ENCODE measurements at places on chromosomes 2 and 18.

DNA sequence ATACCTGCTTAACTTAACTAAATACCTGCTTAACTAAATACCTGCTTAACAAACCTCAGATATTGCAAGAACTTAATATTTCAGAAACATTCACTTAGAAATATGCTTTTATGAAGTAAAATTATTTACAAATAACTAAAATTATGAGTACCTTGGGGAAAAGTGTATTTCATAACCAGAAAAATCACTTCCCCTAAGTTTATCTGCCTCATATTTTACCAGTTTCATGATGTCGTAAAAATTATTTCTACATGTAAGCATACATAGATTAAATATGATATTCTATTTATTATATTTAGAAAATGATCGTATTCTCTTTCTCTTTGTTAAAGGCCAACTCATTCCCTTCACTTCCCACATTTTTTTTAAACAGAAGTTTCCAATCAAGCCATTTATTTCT is 41.5 kb upstream of the DSC1 start:
- DNase-seq: no peak

DNA sequence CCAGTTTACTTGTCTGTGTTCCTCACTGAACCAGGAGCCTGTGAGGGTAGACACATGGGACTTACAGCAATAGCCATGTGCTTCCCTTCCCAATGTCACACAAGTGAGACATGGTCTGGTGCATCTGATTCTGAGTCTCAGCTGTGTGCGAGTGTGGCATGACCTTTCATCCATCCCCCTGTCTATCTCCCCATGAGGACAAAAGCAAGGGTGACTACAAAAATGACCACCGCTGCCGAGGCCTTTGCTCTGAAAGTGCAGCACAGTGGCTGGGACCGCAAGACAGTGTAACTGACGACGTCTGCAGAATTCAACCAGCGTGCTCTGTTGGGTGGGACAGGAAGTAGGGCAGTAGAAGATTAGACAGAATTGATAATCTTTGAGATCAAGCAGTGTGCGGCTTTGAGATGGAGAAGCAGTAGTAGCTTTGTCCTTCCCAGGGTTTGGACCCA is 50.5 kb downstream of the RAB31 start:
- DNase-seq: no peak

GRCh38 chr2:38064801-38065501 is 11.0 kb downstream of the CYP1B1 start:
- no peak for DNase-seq

DNA sequence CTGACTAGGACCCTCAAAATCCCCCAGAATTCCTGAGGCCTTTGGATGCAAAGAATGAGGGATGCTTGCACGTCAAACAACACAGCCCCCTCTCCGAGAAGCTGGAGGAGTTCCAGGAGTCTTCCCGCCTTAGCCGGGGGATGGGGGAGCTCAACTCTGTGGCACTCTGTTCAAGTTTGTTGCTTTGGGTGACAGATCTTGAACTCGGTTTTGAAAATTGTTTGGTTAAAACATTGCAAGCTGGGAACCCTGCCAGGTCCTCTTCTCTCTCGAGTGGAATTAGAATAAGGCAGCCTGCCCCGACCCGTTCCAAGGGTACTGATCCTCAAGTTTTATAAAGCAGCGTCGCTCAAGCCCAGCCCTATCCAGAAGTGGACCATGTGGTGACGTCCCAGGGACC is 244.1 kb downstream of the LOXHD1 start:
- DNase-seq: no peak

- no peak for DNase-seq
Measured at GRCh38 chr2:130246430-130246829, 48.2 kb upstream of the TUBA3E start.

DNA sequence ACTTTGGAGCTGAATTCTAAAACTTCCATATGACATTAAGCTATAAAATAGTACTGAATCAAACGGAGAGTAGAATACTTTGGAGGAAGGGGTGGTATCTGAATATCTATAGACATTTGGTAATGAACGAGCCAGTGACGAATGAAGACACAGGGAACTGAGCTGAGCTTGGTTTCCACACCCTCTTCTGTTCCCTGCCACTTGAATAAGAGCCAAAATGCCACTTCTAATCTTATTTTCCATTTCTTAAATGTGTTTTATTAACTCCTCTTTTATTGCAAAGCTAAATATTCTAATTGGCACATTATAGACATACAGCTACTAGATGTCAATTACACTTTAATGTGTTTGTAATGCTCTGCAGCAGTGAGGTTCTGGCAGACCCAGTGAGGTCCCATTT is 76.1 kb downstream of the AFF3 start:
- DNase-seq: no peak

DNA sequence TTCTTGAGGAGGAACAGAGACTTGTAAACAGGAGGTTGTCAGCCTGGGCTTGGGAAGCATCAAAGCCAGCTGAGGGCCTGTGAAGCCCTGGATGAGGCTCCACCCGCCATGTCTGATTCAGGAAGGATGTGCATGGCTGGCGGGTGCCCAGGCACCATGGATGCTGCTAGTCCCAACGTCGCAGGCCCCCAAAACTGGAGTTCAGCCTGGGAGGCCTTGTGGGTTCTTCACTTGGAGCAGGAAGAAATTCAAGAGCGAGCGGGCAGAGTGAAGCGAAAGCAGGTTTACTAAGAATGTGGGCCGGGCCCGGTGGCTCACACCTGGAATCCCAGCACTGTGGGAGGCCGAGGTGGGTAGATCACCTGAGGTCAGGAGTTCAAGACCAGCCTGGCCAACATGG is 12.1 kb upstream of the PXDN start:
- no peak for DNase-seq

GRCh38 chr18:55246278-55246677 is 287.0 kb upstream of the CCDC68 start:
- DNase-seq: no peak

- no peak for DNase-seq
Measured at GRCh38 chr2:121697108-121697631, 39.5 kb downstream of the NIFK start.

DNA sequence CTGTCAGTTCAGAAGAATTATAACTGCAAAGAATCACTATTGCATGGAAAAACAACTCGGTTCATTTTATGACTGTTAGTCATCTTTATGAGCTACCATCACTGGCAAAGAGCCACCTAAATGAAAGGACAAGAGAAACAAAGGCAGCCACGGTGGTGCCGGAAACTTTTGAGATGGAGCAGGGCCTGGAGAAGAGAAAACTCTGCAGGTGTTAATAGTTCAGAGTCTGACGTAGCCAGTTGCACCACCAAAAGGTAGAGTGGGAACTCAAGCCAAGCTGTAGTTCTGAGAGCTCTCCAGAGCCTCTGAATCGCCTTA is 110.9 kb downstream of the FTCDNL1 start:
- DNase-seq: no peak

GRCh38 chr18:61062258-61062657 is 271.0 kb upstream of the CDH20 start:
- DNase-seq: no peak

GRCh38 chr2:172408143-172408766 is 19.1 kb upstream of the ITGA6 start:
- no peak for DNase-seq

GRCh38 chr2:98866033-98866432 is 70.0 kb downstream of the CRACDL start:
- no peak for DNase-seq

DNA sequence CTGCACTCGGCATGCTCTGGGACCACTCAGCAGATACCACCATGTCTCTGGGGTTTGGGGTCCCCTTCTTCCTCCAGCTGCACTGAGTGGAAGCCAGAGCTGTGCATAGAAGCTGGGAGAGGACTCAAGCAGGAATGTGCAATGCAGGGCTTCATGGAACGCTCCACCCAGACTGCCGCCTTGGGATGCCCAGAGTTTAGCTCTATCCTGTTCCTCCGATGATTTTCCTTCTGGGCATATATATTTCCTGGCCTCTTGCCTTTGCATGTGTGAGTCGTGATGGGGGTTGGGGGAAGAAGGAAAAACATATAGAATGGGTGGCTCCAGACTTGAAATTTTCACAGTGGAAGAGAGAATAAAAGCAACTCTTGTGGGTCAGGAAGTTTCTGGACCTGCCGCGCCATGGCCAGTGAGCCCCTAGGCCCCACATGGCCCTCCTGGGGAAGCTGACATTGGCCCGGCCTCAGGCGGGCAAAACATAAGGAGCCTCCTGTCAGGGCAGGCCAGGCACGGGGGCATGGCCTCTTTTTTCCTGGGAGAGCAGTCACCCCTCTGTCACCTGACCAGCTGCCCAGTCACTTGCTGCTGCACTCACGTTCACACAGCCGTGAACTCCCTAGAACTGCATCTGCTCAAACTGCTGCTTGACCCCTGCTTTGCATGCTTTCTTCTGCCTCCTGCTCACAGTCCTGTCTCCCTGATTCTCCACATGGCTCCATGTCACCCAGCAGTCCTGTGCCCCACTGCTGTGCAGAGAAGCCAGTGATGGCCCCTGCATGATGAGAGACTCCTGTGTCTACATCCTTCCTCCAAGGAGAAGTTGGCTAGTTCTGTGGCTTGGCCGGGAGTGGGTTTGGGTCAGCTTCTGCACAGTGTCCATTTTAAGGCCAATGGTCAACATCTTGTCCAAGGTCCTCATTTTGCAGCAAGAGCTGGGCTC is 197.8 kb downstream of the CTIF start:
- DNase-seq: no peak

DNA sequence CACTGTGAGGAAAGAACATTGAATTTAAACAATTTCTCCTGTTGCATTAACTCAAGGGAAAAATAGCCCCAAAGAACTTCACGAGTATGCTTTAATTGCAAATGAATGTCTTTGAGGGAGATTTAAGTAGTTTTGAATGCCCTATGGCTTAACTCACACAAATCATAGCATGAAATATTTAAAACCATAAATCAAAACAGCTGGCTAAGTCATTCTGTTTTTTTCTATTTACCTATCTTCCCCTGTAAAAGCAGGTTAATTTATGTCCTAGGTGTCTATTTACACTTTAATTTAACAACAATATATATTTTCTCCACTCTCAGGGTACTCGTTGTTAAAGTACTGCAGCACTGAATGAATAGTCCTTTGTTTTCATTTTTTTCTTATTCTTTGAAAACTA is 118.8 kb upstream of the PIEZO2 start:
- no peak for DNase-seq

DNA sequence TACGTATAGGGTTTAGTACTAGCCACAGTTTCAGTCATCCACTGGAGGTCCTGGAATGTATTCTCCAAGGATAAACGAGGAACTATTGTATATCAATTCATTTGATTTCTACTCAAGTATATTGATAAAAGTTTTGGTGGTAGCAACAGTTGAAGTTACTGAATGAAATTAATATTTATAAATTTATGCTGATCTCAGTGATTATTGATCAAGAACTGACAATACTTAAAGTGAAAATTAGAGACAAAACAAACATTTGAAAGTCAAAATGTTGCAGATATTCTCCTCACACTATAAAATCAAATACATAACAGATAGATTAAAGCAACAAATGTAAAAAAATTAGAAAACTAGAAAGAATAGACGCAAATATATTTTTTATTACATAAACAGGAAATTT is 150.9 kb upstream of the SLC35G4 start:
- no peak for DNase-seq

DNA sequence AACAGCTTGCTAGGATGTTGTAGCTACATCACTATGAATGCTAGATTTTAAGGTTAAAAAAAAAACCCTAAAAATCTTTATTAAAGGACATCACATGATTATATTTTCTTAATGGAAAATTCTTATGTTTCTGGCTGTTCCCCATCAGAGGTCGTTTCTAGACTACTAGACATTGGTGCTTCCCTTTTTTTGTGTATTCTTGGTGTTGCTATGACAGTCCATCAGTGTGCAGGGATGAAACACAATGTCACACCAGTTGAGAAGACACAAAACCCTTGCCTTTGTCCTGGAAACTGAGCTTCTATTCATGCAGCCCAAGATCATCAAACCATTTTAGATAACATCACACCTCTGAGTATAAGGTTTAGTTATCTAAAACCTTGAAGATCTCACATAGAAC is 19.9 kb upstream of the TMEM131 start:
- DNase-seq: no peak

DNA sequence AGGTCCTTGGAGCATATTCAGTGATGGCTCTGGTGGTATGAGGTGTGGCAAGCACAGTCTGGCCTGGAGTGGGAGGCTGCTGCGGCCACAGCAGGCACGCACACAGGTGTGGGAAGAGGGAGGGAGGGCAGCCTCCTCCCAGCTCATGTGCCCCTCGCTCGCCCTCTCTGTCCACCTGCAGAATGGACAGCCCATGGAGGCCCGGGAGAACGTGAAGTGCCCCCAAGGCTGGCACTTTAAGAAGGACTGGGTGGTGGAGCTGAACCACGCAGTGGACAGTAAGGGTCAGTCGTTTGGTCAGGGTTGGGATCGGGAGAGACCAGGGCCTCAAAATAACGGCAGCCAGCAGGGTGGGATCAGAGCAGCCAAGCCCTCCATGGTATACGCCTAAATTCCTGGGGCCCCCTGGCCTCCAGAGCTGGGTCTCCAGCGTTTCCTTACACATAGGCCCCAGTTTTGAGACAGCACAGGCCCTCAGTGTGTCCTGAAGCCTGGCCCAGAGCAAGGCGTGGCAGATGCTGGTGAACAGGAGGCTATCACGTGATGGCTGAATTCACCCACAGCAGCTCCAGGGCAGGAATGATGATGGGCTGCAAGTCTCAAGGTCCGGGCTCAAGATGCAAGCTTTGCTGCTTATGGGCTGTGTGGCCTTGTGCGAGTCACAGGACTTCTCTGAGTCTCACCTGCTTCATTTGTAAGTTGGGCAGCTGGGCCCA is 47.9 kb downstream of the FER1L5 start:
- no peak for DNase-seq

GRCh38 chr2:158963071-158963470 is 5.4 kb upstream of the TANC1 start:
- DNase-seq: no peak

DNA sequence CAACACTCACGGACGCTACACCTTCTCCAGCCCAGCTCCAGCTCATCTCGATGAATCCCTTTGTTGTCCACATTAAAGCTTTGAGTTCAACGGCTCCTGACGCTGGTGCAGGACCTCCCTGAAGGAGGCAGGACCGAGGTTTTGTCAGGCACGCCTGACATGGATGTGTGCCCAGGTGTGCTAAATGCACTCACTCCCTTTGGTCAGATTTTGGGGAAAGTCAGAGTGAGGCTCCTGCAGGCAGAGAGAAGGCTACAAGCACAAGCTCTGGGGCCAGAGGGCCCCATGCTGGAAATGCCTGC is 78.6 kb downstream of the NDUFA10 start:
- no peak for DNase-seq

DNA sequence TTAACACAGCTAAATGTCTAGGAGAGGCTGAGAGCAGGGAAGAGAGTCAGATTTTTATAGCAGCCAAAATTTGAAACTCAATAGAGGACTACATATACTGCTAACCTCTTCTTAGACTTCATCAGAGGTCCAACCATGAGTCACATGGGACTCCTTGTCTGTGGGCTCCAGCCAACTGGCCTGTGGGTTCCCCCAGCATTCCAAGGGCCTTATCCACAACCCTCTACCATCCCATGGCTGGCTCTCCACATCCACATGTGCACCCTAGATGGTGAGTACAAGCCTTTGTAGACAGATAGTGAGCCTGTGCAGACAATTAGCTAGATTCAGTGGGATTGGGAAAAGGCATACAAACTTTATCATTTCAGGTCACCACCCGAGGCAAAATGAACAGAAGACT is 901.9 kb upstream of the ZEB2 start:
- no peak for DNase-seq

Measured in activated T-helper 1 cell treated with anti-CD3 and anti-CD28 coated beads, Interleukin-2, amount 50 U/mL, for 16 hours (primary cell).